ENCODE measurements at places on chromosomes 2 and 18. TPM values are rescaled to one million over a fixed set of nuclear protein-coding genes. Genes with fewer than 3 reads are reported as not detected.

GRCh38 chr2:55361465-55362189 is 58.0 kb downstream of the CCDC88A start:
- no peak for DNase-seq

DNA sequence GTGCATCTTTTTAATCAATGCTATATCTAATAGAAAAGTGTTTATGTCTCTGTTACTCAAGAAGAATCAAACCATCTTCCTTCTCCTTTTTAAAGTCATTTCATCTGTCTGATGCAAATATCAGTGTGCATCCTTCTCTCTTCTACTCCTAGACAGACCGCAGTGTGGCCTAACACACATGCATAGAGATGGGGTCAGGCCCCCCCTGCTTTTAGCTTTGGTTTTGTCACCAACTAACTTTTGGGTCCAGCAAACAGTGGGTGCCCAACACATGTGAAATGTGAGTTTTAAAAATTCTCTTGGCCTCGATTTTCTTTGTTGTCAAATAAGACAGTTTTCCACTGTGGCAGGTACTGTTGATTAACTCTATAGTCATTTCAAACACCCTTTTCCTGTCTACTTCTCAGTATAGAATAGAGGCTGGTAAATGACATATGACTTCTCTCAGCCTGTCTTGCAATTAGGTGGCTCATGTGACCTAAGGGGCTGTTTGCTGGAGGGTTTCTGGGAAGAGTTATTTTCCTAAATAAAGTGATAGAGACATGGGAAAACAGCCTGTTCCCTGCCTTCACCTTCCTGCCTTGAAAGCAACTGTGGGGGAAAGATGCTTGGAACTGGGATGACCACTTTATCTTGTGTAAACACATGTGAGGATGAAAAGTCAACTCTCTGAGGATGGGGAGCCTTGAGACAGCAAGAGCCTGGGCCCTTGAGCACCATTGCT is 65.7 kb upstream of the DARS1 start:
- DNase-seq, result no peak

- DNase-seq, result no peak
Measured at GRCh38 chr2:226117510-226118065, 682.0 kb downstream of the IRS1 start.

- no peak for DNase-seq
Measured at GRCh38 chr18:65221736-65222135, 529.1 kb upstream of the CDH7 start.

DNA sequence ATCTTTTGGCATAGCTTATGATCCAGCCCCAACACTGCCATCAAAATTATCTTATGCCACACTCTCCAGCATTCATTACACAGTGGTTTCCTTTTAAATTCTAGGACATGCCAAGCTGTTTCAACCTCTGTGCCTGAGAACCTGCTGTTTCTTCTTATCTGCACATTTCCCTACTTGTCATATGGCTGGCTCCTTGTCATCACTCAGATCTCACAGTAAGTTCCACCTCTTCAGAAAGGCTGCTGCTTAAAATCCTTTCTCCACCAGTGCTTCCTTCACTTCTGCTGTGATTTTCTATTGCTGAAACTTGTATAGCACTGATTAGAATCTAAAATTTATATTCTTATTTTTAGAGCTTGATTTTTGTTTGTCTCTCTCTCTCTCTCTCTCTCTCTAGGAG is 43.4 kb downstream of the MC4R start:
- no peak for DNase-seq

DNA sequence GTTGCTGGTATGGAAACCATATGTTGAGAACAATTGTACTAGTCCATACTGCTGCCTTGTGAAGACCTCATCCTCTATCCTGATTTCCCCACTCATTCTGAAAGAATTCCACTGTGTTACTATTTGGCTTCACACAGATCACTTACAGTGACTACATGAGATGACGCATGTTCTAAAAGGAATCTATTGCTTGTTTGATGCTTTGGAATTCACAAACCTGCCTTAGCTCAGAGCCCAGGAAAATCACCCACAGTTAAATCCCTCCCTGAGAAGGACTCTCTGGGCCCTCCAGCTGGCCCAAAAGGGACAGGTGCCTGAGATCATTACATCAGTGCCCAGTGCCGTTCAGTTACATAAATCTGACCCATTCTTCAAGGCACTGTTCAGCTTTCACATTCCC is 45.3 kb downstream of the KLHL29 start:
- DNase-seq, result peak; percentile 5

- no peak for DNase-seq
Measured at GRCh38 chr2:137677466-137677865, 286.8 kb upstream of the HNMT start.

- no peak for DNase-seq
Measured at GRCh38 chr2:57876313-57876712, 170.3 kb upstream of the VRK2 start.

DNA sequence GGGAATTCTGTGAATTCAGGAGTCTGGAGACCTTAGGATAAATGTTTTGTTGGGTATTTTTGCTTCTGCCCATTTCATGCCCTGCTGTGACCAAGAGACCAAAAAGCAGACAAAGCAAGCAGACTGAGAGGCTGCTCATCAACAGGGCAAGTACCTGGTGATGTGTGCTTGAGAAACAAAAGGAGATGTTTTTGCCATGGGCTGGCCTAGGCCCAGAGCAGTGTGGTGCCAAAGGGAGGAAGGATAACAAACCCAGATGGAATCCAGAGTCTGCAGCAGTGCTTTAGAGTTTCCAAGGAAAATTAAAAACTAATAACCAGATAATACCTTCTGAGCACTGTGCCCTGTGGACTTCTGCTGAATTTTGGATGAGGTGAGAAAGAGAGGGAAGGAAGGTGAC is 538.4 kb downstream of the STK39 start:
- DNase-seq, result no peak

- DNase-seq, result no peak
Measured at GRCh38 chr2:104841744-104842143, 12.2 kb upstream of the POU3F3 start.

- DNase-seq, result no peak
Measured at GRCh38 chr2:151979694-151980093, 119.2 kb downstream of the CACNB4 start.

DNA sequence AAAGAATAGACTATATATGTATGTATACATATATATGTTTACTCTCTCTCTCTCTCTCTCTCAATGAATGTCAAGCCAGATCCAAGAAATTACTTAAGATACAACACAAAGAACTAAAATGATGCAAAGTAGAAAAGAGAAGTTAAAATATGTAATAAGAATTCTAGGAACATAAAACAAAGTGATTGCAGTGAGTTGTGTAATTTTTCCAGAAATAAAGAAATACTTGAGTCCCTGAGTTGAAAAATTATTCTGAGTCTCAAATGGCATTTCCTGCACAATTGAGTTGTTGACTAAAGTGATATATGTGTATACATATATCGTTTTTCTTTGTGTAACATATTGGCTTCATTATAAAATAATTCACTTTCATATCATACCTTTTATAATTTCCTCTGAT is 262.4 kb downstream of the INSIG2 start:
- no peak for DNase-seq

- no peak for DNase-seq
Measured at GRCh38 chr2:240815761-240816583, 4.0 kb downstream of the KIF1A start.

GRCh38 chr2:68569604-68570003 is 73.8 kb upstream of the PROKR1 start:
- DNase-seq, result no peak

Gene NEB
- total RNA-seq, result 10.9 TPM

Gene SLC9A4
- not detected for total RNA-seq

Gene ST8SIA3
- total RNA-seq, result 0.35 TPM

Gene GCC2
- 22.0 TPM for total RNA-seq
